ENCODE measurements at places on chromosomes 6 and 20.

DNA sequence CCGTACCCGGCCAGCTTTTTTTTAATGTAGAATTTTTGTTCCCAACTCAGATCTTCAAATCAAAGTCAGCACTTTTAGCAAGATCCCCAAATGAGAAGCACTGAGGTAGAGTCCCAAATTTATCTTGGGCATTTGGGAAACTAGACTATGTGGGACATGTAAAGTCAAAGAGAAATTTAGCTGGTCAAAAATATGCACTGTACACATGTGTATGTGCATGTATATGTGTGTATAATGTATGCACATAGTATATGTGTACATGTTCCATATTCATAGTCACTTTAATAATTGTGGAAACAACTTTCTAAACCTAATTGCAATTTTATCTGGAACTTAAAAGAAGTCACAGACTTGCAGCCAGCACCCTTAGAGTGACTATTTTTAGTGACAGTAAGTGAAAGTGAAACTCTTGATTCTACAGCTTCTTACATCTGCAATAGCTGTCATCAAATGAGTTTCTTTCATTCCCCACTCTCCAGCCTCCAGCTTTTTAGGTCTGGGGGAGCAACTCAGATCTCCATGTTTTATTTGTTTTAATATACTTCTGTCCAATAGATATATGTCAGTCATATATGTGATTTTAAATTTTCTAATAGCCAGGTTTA lies 53.6 kb downstream of the CDC40 start:
- no peak for DNase-seq

- no peak for DNase-seq
Measured at GRCh38 chr20:19913927-19914614, 103.1 kb upstream of the NAA20 start.

- no peak for DNase-seq
Measured at GRCh38 chr6:78607189-78607588, 260.2 kb upstream of the IRAK1BP1 start.

- no peak for DNase-seq
Measured at GRCh38 chr6:5814116-5814515, 192.6 kb downstream of the NRN1 start.

- no peak for DNase-seq
Measured at GRCh38 chr6:31287619-31288018, 15.7 kb upstream of the HLA-C start.

DNA sequence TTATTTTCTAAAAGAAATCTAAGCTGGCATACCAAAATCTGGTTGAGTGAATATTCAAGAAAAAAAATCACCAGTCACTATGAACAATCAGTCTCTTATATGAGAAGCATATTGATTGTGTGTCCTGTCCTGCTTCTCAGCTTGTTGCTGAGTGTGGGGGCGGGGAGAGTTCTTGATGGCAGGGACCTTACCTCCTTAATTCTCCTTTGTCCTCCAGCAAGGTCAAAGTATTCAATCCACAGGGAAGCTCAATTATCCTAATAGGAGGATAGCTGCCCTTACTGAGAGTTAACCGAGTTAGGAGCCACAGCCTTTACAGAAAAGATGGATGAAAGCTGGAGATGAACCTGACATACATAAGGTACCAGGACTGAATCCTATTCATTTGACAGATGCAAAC lies 154.0 kb downstream of the LY86 start:
- no peak for DNase-seq

DNA sequence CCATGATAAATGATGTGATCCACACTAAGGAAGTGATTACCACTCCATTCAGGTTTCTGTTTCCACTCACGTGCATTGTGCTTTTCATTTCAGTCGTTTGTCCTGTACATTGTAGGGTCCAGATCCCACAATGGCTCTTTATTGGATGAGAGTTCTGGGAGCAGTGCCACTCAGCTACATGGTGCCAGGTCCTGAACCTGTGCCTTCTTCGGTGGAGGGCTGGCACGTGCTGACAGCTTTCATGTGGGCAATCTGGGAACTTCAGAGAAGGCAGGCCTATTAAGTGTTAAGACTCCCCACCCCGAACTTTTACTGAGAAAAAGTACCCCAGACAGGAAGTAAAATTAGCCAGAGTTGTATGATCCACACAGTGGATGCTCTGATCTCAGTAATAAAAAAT lies 255.0 kb downstream of the ESR1 start:
- no peak for DNase-seq

DNA sequence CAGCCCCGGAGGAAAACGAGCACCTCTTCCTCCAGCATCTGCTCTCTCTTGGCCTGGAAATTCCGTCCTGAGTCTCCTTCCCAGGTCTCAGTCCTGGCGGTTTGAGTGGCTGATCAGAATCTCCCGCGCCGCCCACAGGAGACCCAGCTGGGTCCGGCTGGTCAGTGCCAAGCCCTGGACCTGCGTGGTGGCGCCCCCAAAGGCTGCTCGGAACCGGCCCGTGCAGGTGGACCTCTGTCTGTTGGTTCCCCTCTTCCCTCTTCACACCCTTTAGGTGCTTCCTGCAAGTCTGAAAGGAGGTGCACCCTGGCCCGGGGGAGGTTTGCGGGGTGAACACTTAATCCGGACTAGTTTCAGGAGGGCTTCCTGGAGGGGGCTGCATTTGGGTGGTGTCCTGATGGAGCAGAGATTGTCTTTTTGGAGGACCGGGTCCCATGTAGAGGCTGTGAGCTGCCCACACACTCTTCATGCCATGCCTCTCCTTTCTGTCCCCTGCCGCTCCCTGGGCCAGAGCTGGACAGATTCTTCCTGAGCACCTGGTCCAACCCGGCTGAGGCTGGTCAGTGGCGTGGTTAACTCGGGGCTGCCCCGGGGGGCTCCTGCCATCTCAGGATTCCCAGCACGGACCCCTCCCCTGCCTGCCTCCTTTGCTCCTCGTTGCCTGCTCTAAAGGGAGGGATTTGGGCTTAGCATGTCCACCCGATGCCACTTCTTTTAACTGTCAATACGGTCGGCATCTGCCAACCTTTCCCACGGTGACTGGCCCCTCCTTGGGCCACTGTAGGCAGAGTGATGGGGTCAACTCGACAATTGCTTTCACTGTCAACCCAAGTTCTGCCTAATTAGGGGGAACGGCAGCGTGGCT lies 16.5 kb upstream of the BHLHE23 start:
- no peak for DNase-seq

- DNase-seq: no peak
Measured at GRCh38 chr20:64159286-64159680, 5.0 kb upstream of the MYT1 start.
